ENCODE measurements at places on chromosomes 1 and 21. TPM values are rescaled to one million over a fixed set of nuclear protein-coding genes. Genes with fewer than 3 reads are reported as not detected.

- DNase-seq: no peak
Measured at GRCh38 chr1:230800891-230801840, 54.0 kb downstream of the CAPN9 start.

DNA sequence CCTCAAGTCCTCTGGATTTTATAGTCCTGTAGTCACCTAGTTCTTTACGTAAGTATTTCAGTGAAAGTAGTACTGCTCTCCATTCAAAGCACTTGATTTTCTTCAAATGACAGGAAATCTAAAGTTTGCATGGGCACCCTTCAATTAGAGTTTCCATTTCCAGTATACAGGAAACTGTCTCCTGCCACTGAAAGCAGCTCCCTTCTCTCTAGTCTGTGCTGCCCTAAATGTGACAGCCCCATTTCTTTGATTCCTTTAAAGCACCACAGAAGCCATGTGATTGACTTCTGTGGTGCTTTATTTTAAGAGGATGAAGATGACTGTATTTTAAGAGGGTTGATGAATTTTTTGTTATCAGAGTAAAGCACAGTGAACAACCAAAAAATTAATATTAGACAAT lies 226.1 kb downstream of the DNAH14 start:
- DNase-seq: no peak

The ATPAF1 gene
- 34.5 TPM for total RNA-seq

DNA sequence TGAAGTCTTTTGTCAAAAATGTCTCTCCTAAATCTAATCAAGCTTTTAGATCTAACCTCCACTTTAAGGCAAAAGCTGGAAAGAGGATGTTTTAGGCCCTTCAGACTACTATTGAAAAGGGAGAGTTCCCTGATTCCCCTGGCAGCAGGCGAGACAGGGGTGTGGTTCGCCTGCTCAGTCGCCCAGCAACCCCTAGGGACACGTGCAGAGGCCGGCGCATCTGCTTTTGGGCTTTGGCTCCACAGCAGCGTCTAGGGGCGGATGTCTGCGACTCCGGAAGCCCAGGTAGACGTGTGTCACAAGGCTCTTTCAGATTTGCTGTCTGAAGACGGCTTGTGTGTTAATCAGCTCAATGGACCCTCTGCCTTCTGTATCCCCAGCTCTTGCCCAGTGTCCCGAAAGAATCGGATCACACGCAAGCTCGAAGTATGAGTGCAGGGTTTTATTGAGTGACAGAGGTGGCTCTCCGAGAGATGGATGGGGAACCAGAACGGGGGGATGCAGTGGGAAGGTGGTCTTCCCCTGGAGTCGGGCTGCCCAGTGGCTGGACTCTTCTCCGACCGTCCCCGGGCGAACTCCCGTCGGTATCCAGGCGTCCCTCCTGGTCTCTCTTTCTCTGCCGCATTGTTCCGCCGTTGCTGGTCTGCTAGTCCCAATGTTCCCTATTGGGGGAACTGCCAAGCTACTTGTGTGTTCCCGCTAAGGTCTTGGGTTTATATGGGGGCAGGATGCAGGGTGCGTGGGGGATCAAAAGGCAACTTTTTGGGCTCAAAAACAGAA lies 45.5 kb downstream of the OLFML2B start:
- no peak for DNase-seq

- peak; percentile 61 for DNase-seq
Measured at GRCh38 chr1:66764994-66765578, 12.8 kb downstream of the DYNLT5 start.

DNA sequence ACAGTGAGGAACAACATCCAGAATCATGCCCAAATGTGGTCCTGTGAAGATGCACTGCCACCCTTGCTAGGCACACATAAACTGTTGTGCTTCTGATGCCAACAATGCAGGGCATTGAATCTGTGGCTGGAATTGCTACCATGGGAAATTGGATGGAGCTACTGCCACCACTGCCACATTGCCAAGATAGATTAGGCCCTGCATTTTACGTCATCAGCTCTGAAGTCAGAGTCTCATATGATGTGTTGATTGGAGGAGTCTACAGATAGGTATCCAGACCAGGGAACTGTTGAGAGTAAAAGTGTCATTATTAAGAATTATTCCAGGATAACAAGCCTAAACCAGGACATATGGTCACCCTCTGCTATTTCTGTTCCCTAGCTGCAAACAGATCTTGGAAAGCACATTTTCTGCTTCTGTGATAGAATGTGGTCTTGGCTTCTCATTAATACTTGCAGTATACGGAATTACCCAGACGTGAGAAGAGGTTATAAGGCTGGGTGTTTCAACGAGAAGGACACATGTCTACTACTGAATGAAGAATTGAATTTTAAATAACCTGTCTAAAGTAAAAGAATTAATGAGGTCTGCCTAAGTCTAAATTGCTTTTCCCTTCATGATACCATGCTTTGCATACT lies 106.6 kb downstream of the TNNI3K start:
- no peak for DNase-seq

DNA sequence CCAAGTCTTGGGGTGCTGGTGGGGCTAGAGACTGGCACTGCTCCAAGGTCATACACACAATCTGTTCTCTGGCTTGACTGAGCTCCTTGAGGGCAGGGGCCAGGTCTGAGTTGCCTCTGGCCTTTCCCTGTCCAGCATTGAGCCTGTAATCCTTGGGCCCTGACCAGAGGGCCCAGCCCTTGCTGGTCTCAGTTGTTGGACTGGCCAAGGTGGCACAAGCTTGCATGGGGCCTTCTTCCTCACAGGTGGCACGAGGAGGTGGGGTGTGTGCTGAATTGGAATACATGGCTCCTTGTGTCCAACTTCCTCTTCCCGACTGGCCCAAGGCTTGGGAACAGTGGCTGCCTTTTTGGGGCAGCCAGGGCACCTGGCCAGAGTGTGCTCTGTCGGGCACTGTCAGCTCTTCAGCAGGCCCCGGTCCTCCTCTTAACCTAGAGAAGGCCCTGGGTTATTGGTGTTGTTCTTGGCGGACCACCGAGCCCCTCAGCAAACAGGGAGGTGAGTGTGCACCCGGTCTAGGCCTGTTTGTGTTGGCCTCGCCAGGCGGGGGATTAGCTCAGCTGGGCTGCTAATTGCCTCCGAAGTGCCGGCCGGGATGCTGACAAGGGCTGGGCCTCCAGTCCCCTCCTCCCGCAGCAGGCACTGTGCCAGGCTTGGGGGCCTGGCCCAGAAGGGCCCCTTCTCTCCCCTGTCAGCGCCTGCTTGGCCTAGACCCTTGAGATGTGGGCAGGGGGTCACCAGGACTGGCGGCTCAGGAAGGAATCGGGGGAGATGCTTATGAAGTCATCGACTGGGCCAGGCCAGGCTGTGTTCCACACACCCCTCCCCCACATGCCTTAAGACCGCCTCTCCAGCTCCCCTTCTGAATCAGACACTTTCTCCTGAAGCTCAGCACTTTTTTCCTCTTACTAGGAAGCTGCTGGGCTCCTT lies 28.5 kb downstream of the WNT4 start:
- DNase-seq: no peak

DNA sequence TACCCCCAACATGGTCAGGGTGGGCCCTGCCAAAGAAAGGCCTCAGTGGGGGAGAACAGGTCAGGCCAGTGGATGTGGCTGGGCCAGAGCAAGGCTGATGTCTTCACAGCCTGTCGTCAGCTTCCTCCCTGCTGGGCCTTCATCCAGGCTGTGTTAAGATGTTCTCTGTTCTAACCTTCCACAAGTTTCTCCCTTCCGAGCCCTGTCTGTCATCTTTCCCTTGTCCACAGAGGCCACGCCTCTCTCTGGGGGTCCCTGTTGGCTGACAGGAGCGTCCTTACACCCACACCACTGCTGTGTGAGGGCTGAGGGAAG lies 36.2 kb downstream of the SIM2 start:
- no peak for DNase-seq

- DNase-seq: no peak
Measured at GRCh38 chr1:17305576-17306095, 2.4 kb upstream of the PADI4 start.

DNA sequence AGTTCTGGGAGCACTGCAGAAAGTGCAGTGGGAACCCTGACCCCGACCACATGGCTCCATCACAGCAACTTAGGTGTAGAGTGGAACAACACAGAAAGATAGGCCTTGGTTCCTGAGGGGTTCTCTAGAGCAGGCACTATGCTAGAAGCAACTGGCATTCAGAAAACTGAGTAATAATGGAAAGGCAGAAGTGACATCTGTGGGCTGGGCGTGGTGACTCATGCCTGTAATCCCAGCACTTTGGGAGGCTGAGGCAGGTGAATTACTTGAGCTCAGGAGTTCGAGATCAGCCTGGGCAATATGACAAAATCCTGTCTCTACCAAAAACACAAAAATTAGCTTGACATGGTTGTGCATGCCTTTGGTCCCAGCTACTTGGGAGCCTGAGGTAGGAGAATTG lies 5.3 kb downstream of the MRPS15 start:
- DNase-seq: no peak

The HCN3 gene
- 19.6 TPM for total RNA-seq

Data from Calu3 (cell line).